Karpas-422 (cell line): ENCODE measurements at places on chromosomes 7 and 10. TPM values are rescaled to one million over a fixed set of nuclear protein-coding genes. Genes with fewer than 3 reads are reported as not detected.

DNA sequence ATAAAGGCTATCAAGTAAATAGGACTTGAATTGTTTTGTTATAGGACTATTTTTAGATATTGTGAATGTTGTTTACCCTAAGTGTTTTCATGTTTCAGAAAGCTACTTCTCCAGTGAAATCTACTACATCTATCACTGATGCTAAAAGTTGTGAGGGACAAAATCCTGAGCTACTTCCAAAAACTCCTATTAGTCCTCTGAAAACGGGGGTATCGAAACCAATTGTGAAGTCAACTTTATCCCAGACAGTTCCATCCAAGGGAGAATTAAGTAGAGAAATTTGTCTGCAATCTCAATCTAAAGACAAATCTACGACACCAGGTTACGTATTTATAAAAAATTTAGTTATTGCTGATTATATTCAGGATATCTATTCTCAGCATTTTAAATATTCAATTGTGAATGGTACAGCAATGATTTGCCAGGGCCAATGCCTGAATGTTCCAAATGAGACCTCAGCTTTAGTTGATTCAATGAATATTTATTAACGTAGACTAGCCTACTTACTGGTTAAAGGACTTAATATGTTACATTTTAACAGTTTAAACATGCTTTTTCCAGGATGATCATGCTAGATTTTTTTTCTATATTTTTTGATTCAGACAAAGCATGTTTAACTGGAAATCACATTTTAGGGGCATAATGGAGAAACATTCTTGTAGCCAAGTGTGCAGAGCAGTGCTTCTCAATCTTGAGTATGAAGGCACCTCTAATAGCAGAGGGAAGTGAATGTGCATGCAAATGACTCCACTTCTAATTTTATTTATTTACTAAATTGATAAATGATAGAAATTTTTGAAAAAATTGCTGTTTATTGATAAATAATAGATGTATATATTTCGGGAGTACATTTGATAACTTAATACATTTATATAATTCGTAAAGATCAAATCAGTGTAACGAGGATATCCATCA lies 18.2 kb downstream of the ANLN start:
- no peak for DNase-seq
- H3K27me3 ChIP-seq, result no peaks in the 10 kb centered on the region
- H3K4me1 ChIP-seq, result no peaks in the 10 kb centered on the region
- no peak overlapping the region for H3K27ac ChIP-seq

DNA sequence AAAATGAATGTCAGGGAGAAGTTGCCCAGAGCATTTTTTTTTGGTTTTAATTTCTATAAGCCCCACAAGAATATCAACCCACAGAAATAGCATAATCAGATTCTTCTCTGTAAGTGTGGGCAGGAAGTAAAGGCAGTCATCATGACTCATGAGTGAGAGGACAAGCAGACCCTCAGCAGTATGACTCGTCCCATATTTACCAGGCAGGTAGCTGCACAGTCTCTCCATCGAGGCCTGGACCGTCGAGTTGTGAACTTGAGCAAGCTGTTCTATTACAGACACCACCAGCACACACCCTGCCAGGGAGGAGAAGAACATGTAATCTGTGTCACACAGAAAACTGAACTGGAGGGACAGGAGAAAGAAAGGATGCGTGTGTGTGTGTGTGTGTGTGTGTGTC lies 37.8 kb downstream of the AOAH start:
- no peaks in the 10 kb centered on the region for H3K27me3 ChIP-seq
- DNase-seq, result no peak
- no peaks in the 10 kb centered on the region for H3K36me3 ChIP-seq
- no peak overlapping the region for H3K4me3 ChIP-seq

- no peaks in the 10 kb centered on the region for H3K27me3 ChIP-seq
- H3K4me3 ChIP-seq, result no peak overlapping the region
- no peak overlapping the region for H3K27ac ChIP-seq
- 0 out of 2 replicates have a peak, but pooled peaks cover 3% of the 10 kb centered on the region for H3K36me3 ChIP-seq
These were observed 65.2 kb upstream of the OGDHL start for GRCh38 chr10:49827297-49827696.

- H3K4me3 ChIP-seq, result no peak overlapping the region
- H3K36me3 ChIP-seq, result no peaks in the 10 kb centered on the region
- H3K4me1 ChIP-seq, result no peaks in the 10 kb centered on the region
- DNase-seq, result no peak
- H3K27ac ChIP-seq, result no peak overlapping the region
These were observed 21.3 kb downstream of the DDC start for GRCh38 chr7:50543776-50544442.

DNA sequence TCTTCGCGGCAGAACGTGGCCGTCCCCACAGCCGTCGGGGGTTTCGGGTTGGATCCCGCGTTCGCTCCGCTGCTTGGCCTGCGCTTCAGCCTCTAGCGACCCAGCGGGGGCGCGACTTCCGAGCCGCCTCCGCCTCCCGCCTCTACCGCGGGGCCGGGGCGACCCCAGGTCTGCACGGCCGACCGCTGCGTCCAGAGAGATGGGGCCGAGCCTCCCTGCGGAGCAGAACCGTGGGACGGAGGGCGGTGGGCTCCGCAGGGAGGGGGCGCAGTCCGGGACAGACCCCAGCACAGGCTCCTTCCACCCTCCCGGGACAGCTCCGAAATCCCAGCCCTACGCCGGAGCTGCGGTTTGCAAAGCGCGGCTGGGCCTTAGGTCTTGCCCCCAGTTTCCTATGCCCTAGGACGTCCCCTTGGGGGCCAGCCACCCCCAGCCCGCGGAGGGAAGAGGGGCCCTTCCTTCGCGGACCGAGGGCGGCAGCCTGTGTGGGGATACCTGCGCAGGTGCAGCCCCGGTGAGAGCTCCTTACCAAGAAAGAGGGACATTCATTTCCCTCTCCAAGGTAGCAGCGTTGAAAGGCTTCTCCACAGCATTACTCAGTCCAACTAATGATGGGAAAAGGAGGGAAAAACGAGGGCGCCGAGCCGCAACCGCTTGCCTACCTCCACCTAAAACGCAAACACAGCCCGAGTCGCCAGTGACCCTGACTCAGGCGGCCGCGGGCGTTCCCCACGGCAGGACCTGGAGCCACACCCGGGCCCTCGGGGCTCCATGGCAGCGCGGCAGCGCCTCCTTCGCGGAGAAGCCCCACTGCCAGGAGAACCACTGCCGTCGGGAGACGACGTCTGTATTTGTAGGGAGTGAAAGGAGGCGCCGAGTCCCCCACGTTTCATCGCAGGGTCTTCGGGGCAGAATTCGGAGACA lies 115.7 kb downstream of the BMS1 start:
- H3K27me3 ChIP-seq, result no peaks in the 10 kb centered on the region
- H3K4me3 ChIP-seq, result no peak overlapping the region
- no peaks in the 10 kb centered on the region for H3K4me1 ChIP-seq
- no peak for DNase-seq
- no peaks in the 10 kb centered on the region for H3K36me3 ChIP-seq

- H3K4me1 ChIP-seq, result no peaks in the 10 kb centered on the region
- no peak overlapping the region for H3K27ac ChIP-seq
- H3K36me3 ChIP-seq, result no peaks in the 10 kb centered on the region
- no peak overlapping the region for H3K4me3 ChIP-seq
- peak; percentile 85 for DNase-seq
These were observed 39.5 kb downstream of the ZNF117 start for GRCh38 chr7:64951250-64951848.

DNA sequence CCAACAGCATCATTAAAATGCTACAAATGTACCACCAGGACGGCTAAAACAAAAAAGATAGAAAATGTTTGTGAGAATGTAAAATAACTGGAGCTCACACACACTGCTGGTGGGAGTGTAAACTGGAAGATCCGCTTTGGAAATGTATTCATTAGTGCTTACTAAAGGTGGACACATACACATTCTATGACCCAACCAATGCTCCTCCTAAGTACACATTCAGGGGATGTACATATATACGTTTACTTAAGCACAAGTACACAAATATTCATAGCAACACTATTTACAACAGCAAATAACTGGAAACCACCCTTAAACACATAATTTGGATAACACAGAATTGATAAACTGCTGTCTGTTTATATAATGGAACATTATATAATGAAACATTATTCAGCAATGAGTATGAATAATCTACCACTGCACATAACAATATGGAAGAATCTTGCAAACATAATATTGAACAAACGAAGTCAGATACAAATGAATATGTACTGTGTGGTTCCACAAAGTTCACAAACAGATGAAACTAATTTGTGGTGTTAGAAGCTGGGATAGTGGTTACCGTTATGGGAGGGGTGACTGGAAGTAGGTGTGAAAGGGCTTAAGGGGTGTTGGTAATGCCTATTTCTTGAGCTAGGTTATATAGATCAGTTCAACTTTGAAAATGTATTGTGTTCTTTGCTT lies 52.1 kb downstream of the STRA8 start:
- no peaks in the 10 kb centered on the region for H3K36me3 ChIP-seq
- no peak for DNase-seq
- H3K4me3 ChIP-seq, result no peak overlapping the region
- H3K27ac ChIP-seq, result no peak overlapping the region
- H3K4me1 ChIP-seq, result no peaks in the 10 kb centered on the region

GRCh38 chr10:119288574-119289001 lies 81.2 kb downstream of the GRK5 start:
- no peaks in the 10 kb centered on the region for H3K36me3 ChIP-seq
- no peak for DNase-seq
- no peak overlapping the region for H3K27ac ChIP-seq
- H3K4me3 ChIP-seq, result no peak overlapping the region
- peaks cover 39% of the 10 kb centered on the region for H3K4me1 ChIP-seq

- no peak overlapping the region for H3K27ac ChIP-seq
- no peak for DNase-seq
- no peaks in the 10 kb centered on the region; the same call in 1 of the 2 replicates for H3K36me3 ChIP-seq
- no peaks in the 10 kb centered on the region for H3K27me3 ChIP-seq
These were observed 267.7 kb downstream of the MAD1L1 start for GRCh38 chr7:1964913-1965578.

DNA sequence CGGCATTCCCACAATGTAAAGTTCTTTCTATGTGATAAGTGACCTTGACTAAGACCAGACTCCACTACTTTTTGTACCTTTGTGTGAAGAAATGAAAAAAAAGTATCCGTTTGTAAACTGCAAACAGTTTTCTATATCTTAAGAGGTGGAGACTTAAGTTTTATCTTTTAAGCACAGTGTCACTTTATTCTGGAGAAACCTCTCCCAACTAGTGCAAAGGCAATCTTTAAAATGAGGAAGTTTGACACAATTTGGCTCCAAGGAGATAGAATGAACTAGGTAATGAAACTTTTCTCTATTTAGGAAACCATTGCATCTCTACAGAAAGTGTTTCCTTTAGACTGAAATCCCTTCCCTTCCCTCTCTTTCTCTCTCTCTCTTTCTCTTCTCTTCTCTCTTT lies 122.9 kb downstream of the SAMD9 start:
- H3K36me3 ChIP-seq, result no peaks in the 10 kb centered on the region
- H3K27ac ChIP-seq, result no peak overlapping the region
- H3K27me3 ChIP-seq, result no peaks in the 10 kb centered on the region

Gene CYP3A7
- total RNA-seq, result not detected in 2 replicates

DNA sequence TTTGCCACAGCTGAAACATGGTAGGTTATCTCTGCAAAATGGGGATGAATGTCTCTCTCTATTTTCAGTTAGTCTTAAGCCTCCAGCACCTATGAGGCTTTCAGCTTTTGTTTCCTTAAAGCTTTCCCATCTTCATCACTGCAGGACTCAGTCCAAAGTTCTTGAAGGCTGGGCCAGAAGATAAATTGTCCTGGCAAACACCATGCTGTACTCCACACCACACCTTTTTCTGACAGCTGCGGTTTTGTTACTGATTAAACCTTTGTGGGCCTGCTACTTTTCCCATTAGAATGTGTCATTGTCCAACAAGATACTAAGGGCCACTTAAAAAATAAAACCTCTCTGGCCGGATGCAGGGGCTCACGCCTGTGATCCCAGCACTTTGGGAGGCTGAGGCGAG lies 87.2 kb upstream of the A1CF start:
- H3K27me3 ChIP-seq, result no peaks in the 10 kb centered on the region
- no peak overlapping the region for H3K4me3 ChIP-seq
- H3K27ac ChIP-seq, result no peak overlapping the region
- H3K4me1 ChIP-seq, result no peaks in the 10 kb centered on the region

- H3K4me1 ChIP-seq, result no peaks in the 10 kb centered on the region
- DNase-seq, result no peak
- H3K27me3 ChIP-seq, result no peaks in the 10 kb centered on the region
- H3K4me3 ChIP-seq, result no peak overlapping the region
These were observed 126.3 kb downstream of the COL26A1 start for GRCh38 chr7:101488826-101489572.

DNA sequence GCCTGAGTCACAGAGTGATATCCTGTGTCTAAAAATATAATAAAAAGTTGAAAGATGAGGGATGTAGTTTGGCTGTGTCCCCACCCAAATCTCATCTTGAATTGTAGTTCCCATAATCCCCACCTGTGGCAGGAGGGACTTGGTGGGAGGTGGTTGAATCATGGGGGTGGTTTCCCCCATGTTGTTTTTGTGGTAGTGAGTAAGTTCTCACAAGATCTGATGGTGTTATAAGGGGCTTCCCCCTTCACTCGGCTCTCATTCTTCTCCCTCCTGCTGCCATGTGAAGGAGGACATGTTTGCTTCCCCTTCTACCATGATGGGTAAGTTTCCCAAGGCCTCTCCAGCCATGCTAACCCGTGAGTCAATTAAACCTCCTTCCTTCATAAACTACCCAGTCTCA lies 25.1 kb upstream of the UBE3C start:
- H3K36me3 ChIP-seq, result no peaks in the 10 kb centered on the region
- no peaks in the 10 kb centered on the region for H3K4me1 ChIP-seq
- H3K4me3 ChIP-seq, result no peak overlapping the region
- DNase-seq, result no peak
- H3K27me3 ChIP-seq, result no peaks in the 10 kb centered on the region

GRCh38 chr7:79515358-79515757 lies 61.9 kb upstream of the MAGI2 start:
- H3K27ac ChIP-seq, result no peak overlapping the region
- H3K27me3 ChIP-seq, result no peaks in the 10 kb centered on the region
- no peak for DNase-seq
- no peaks in the 10 kb centered on the region for H3K36me3 ChIP-seq

GRCh38 chr7:66125052-66125694 lies 10.5 kb downstream of the CRCP start:
- H3K27ac ChIP-seq, result no peak overlapping the region
- no peak overlapping the region for H3K4me3 ChIP-seq
- H3K27me3 ChIP-seq, result no peaks in the 10 kb centered on the region
